ENCODE measurements at places on chromosomes 7 and 10.

DNA sequence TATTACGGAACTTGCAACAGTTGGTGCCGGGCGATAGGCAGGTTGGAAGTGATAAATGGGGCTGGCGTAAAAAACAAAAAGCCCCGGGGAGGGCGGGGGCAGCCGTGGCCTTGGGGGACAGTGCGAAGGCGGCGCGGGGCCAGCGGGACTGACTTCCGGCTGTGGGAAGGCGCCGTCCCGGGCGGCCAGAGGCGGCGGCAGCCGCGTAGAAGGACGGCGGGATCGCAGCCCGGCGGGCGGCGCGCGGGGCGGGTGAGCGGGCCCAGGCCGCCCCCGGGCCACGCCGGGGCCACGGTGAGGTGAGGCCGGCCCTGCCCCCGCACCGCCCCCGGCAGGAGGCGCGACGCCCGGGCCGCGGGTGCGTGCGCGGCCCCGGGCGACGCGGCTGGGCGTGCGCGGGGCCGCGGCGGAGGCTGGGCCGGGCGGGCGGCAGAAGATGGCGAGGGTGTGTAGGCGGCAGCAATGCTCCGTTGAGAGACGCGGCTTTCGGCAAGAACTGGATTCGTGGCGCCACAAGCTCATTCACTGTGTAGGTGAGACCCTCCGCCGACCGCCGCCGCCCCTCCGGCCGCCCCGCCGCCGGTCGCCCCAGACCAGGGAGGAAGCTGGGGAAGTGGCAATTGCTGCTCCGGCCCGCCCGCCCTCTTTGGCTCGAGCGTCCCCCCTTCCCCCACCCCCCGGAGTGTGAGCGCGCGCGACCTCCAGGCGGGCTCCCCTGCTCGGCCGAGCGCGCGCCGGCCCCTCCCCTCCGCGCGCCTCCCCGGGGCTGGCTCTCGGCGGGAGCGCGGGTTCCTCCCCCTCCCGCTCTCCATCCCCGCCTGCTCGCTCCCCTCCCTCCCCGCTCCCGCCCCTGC, at the start of gene LCOR:
Gene LCOR (plus strand): TSS at position 432 of the 854 bp plus-strand sequence. CDS start 116,760 bp downstream, outside the sequence.
- peak; percentile 79 for DNase-seq

- no peak for DNase-seq
Observed at GRCh38 chr10:46235705-46236545, 50.9 kb upstream of the ANTXRL start.

GRCh38 chr10:26780793-26781601, 79.8 kb downstream of the ABI1 start:
- no peak for DNase-seq

- no peak for DNase-seq
Observed at GRCh38 chr10:16812676-16813075, 4.5 kb downstream of the RSU1 start.

GRCh38 chr7:105408791-105409410, 20.2 kb upstream of the SRPK2 start:
- no peak for DNase-seq

DNA sequence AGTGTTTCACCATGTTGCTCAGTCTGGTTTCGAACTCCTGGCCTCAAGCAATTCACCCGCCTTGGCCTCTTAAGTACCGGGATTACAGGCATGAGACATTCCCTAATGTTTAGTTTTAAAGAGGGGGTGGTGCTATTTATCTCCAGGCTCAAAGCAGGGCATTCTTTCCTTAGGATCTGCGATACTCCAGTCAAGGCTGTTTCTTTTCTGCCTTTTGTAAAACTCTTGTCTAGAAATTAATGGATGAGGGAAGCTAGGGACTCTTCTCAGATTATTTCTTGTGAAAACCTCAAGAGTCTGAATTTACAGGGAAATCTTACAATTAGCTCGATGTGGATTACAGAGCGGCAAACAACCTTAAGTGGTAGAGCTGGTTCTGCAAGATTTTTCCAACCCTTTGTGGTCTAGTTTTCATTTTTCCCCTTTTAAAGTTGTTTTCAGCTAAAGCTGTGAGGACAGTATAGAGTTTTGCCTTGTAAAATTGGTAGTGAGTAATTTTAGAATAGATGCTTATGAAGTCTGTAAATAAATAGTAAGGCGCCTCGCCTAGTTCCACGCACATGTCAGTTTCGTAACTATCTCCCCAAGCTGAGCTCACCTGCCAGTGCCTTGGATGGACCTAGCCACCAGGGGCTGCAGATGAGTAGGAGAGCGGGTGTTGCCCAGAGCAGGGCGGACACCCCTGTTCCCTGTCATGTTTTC, 53.1 kb downstream of the CUX1 start:
- no peak for DNase-seq

DNA sequence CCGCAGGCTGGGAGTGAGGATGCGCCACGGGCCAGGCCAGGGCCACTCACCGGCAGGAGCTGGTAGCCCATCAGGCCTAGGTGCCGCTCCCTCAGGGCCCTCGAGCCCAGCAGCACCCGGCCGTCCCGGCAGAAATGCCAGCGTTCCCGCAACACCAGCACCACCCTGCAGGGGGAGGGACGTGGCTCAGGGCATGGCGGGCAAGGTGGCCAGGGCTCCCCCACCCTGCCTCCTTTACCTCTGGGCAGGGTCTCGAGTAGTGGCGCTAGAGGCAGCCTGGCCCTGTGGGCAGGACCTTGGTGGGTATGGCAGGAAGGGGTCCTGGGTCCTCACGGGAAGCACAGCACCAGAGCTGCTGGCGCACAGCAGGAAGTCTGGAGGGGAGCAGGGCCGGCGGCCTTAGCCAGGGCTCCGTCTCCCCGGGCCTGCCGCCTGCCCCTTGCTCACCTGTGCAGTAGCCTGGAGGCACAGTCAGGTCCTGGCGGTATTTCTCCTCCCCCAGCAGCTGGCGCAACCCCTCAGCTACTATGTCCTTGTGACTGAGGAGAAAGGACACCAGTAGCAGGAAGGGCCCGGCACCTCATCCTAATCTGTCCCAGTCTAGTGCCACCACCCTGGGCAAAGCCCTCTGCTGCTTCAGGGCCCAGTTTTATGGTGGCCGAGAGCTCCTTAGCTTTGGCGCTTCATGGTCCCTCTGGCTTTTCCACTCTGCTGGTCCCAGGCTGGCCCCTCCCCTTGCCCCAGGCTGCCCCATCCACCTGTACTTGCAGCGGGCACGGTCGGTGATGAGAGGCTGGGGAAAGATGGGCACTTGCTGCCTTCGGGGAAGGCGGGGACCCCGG, 3.5 kb downstream of the FASTK start:
- no peak for DNase-seq

GRCh38 chr10:13483951-13484350, 44.9 kb downstream of the BEND7 start:
- DNase-seq, result no peak

GRCh38 chr10:73653701-73654100, 2.1 kb downstream of the SYNPO2L start:
- DNase-seq, result peak; percentile 49

DNA sequence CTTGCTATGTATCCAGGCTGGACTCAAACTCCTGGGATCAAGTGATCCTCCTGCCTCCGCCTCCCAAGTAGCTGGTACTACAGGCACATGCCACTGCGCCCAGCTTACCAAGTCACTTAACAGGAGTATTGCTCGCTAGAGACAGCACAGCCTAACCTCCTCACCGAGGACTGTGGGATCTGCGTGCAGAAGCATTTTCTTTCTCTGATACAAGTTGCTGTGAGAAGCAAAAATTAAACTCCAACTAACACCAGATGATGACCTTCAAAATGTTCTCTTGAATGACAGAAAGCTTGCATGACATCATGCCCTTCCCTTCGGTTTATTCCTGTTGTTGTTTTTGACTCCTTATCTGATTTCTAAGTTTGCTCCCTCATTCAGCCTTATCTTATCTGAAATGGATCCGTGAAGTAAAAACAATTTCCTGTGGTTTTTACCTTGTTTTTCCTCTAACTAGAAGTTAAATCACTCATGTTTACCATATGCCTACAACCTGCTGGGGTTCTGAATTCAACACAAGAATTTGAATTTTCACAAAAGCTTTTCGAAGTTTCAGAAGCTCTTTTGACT, 94.4 kb upstream of the KIF5B start:
- no peak for DNase-seq

DNA sequence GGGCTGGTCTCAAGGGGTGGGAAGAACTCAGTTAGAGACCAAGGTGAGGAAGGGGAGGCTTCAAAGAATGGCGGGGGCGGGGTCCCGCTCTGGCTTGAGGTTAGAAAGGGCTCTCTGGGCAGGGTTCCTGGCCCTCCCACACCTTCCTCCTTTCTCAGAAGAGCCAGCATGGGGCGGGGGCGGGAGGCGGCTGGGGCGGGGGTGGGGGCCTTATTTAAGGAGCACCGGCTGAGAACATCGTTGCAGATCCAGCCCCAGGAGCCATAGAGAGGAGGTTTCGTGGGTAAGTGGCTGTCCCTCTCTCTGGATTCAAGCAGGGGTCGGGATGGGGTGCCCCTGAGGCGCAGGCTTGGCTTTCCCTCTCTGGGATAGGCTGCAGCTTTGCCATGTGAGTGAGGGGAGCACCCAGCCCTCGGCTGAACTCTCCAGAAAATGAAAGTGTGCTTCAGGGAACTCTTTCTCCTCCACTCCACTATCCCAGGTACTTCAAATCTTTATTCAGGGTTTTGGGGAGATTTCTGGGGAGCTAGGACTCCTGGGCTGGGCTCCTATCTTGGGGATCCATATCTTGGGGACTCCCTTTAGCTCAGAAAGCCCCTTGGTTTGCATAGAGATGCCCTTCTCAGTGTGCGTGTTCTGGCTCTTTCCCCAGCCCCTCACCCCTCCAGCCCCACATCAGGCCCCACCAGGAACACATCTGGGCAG, 3.3 kb upstream of the CUEDC2 start:
- DNase-seq, result no peak

GRCh38 chr10:132193907-132194552, 7.3 kb downstream of the DPYSL4 start:
- DNase-seq, result peak; percentile 28

DNA sequence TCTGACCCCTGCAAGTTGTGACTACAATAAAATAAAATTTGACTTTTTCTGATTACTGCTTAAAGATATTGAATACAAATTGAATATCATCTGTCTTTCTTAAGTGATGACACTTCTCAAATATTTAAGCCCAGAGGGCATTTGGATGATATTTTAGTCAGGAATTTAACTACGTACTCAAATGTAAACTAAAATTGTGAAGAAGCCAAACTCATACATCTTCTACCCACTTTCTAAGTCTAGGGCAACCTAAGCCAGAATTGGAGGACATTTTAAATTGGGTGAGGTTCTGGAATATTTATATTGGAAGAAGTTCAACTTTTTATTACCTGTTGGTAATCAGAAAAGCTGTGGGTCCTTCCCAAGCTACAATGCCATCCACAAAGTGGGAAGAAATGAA, 149.1 kb upstream of the WDR11 start:
- no peak for DNase-seq

- DNase-seq, result no peak
Observed at GRCh38 chr7:94149789-94150545, 145.8 kb upstream of the BET1 start.

DNA sequence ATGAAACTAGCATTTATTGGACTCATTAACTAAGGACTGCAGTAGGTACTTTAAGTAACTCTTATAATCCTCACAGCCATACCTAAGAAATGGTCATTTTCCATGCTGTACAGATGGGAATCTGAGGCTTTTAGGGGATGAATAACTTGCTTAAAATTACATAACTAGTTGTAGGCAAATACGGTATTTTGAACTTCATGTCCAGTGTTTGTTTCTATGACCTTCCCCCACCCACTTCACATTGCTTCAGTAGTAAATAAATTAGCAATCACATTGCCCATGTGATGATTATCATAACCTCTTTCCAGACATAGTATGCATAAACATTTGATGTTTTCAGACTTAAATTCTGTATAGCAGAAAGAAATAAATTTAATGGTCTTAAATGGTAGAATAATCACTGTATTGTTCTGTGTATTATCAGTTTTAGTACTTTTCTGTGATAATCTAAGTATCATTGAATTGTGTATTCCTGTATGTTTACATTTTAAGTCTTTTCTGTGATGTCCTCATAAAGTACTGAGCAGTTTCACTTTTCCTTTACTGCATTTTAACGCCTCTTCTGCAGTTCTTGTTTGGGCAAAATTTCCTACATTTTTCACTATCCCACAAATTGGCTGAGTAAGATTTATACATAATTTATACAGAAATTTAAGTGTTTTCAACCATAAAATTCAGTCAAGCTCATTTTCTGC, 48.3 kb downstream of the ANKIB1 start:
- no peak for DNase-seq

DNA sequence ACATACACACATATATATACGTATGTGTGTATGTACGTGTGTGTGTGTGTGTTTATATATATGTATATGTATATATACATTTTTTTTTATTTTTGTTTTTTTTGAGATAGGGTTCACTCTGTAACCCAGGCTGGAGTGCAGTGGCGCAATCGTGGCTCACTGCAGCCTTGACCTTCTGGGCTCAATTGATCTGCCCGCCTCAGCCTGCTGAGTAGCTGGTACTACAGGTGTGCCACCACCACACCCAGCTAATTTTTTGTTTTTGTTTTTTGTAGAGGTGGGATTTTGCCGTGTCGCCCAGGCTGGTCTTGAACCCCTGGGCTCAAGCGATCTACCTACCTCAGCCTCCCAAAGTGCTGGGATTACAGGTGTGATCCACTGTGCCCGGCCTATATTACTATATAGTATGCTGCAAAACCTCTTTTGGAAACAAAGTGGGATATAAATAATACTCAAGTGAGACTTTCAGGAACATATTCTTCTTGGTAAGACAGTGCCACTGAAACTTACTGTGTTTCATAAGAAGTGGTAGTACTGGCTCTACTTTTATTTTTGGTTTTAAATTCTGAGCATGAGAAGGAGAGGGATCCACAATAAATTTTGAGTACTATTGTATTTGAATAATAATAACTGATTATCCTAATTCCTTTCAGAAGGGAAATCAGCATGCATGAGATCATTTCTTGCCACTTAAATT, 51.0 kb downstream of the MLLT10 start:
- DNase-seq, result no peak

DNA sequence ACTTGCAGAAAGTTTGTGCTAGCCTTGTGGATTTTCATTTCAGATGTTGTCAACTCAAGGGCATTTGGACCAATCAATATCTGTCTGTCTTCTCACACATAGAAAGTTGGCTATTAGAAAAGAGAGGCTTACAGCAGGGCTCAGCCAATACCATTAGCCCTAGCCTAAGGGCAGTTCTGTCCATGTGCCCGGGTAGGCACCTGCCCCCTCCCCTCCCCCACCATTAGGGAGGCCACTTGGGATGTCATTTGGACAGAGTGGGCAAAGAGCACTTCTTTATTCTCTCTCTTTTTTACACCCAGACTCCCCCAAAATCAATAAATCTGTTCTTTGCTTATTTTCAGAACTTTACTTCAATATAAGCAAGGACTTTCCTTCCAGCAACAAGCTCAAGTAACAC, 188.5 kb upstream of the MKI67 start:
- DNase-seq, result no peak

DNA sequence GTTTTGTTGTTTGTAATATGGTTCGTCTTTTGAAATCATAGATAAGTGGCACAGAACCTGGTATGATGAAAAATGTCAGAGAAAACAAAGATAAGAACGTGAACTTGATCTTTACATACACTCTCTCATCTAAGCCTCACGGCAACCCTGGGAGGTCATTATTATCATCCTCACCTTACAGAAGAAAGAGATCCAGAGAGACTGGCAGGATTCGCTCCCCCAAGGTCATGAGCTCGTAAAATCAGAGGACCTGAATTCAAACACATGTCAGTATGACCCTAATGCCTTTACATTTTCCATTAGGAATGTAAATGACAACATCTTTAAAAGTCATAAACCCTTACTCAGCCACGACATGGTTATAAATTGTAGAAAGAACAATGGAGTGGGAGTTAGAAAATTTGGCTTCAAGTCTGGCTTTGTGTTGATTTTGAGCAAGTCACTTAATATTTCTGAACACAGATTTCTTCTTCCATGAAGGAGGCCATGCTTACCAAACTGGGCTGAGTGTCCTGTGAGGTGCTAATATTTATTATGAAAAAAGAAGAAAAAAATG, 35.9 kb downstream of the HIPK2 start:
- no peak for DNase-seq

GRCh38 chr10:114195079-114195478, 15.9 kb downstream of the TDRD1 start:
- DNase-seq, result no peak

Data from SJCRH30 (cell line).